ENCODE measurements at places on chromosomes 1 and 21.

GRCh38 chr1:114831276-114831994 lies 23.2 kb upstream of the SYCP1 start:
- no peak for DNase-seq

DNA sequence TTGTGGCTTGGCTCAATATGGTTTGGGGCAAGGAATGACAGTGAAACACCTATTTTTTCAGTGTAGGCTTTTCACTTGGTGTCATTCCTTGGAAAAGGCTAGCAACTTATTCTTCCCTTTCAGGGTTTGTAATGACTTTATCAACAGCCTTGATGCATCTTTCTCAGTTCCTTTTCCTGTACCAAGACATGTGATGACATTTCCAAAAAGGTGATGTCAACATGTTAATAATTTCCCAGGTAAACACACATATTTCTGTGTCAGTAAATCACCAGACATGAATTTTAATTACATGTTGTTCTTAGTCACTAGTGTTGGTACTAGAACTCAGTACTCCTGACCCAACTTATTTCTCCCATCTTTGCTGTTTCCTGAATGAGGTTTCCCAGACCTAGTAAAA lies 37.8 kb upstream of the RRP15 start:
- no peak for DNase-seq

DNA sequence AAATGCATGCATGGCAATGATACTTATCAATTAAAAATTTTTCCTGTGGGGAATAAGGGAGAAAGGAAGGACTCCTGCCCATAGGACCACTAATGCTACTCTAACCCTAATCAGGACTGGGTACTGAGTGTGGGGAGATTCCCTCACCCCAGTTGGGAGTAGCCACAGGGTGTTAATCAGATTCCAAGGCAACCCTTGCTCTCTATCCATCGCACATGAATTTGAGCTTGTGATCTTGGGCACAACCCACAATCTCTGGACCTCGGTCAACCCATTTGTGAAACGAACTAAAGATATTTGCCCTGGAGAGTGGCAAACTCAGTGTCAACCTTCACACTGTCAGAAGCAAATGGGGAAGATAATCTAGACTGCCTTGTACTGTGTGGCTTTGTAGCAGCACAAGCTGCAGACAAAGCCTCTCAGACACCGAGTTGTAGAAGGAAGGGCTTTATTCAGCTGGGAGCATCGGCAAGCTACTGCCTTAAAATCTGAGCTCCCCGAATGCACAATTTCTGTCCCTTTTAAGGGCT lies 69.5 kb downstream of the SERINC2 start:
- no peak for DNase-seq

- DNase-seq: no peak
Measured at GRCh38 chr1:26538480-26539412, 9.2 kb downstream of the RPS6KA1 start.

DNA sequence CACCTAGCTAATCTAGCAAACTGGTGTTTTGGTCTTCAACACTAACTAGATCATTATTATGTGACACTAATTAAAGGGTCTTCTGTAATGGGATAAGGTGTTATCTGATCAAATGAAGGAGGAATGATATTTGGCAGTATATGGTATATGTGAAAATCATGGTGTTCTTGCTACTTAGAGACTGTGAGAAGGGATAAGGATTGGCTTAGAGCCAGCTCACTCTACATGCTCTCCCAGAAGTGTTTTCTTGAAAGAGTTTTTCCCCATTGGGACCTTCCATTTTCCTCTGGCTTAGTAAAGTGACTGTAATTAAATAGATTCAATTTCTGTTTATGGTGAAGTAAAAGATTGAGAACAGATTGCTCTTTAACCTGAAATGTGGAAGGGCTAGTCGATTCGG lies 71.2 kb upstream of the RGL1 start:
- no peak for DNase-seq

- DNase-seq: no peak
Measured at GRCh38 chr1:118185084-118185832, at the start of gene SPAG17. Gene SPAG17, minus strand, starts transcription at chr1:118185228. Its CDS starts 71 bp downstream, at chr1:118185157.

DNA sequence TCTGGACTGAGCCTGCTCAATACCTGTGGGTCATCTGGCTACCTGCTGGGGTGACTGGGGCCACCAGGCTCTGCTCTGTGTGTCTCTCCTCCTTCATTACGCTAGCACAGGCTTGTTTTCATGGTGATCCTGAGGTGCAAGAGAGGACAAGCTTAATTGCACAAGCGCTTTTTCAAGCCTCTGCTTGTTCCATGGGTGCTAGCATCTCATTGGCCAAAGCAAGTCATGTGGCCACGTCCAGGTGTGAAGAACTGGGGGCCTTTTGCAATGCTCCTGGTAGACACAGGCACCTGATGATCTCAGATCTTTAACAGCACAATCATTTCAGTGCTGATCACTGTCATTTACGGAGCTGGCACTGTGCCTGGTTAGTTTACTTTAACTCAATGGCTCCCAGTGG lies 114.6 kb downstream of the KAZN start:
- no peak for DNase-seq

- DNase-seq: no peak
Measured at GRCh38 chr1:209045331-209046057, 538.0 kb upstream of the CAMK1G start.

DNA sequence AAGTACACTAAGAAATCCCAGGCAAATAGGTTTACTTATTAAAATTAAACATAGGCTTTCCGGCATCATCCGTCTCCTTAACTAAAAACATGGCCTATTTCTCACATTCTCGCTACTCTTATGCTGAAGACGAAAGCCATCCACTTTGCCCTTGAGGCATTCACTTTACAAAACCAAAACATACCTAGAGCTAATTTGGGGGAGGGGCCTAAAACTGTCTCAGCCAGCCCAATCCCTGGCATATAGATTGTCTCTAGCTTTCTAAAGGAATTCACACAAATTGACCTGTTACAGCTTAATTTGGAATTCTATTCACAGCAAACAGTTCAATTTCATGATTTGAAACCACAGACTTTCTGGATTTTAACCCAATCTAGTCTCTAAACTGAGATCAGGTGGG lies 34.8 kb downstream of the SLC35D1 start:
- DNase-seq: no peak

- no peak for DNase-seq
Measured at GRCh38 chr1:2250721-2251281, 22.7 kb downstream of the SKI start.

DNA sequence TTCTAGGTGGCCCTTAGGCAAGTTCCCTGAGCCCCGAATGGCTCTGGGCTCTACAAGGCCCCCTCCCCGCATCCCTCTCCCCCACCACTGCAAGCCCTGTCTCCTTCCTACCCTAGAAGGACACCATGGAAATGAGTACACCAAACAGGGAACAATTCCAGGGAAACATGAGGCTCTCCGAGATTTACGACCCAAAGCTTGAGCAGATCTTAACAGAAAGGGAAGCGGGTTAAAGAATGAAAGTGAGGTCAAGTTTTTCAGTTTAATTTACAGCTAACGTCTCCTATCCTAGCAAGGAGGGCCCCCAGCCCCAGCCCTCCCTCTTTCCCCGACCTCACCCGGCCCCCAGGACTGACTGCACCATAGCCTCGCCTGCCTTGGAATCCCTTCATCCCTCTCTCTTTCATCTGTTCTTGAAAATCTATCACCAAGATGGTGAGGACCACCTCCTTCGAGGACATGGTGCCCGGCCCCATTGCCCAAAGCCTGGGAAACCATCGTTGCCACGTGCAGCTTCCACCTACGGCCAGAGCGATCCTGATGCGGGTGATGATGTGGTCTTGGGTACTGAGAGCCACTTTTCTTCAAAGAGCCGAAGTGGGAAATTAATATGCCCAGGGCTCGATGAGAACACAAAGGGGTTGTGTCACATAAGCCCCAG lies 30.5 kb downstream of the SIM2 start:
- no peak for DNase-seq

GRCh38 chr21:26212220-26212619 lies 41.6 kb upstream of the APP start:
- no peak for DNase-seq

DNA sequence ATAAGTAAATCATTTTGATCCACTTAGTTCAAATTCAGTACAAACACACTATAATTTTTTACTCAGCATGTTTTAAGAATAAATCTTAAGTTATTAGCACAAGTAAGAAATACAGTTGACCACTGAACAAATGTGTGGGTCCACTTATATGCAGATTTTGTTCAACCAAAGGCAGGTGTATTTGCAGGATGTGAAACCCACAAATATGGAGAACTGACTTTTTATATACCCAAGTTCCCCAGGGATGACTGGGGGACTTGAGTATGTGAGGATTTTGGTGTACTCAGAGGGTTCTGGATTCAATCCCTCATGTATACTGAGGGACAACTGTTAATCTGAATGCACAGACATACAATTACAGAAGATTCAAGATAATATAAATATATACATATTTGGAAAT lies 25.7 kb upstream of the ERICH3 start:
- no peak for DNase-seq

DNA sequence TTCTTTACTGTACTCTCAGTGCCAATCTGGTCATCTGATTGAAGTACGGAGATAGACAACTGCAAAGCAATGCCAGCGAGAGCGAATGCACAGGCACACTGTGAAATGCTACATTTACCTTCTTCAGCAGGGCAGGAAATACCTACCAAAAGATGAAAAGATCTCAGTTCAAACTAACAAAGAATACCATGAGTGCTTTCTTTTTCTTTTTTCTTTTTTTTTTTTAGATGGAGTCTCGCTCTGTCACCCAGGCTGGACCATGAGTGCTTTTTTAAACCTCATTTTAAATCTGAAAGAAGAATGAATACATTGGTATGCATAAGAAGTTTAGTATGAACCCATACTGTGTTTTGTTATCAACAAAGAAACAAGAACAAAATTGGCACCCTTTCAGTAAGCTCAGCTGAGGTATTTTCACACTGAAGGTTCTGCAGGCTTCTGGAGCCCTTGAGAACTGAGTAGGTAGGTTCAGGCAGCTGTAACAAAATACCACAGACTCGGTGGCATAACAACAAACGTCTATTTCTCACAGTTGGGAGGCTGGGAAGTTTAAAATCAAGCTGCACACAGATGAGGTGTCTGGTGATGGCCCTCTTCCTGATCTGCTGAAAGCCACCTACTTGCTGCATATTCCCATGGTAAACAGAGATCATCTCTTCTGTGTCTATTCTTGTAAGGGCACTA lies 1.7 kb upstream of the CHI3L2 start:
- DNase-seq: no peak

- no peak for DNase-seq
Measured at GRCh38 chr1:212669102-212669501, 30.5 kb downstream of the BATF3 start.

GRCh38 chr1:16615253-16616252 lies 2.2 kb upstream of the NBPF1 start:
- no peak for DNase-seq

- no peak for DNase-seq
Measured at GRCh38 chr21:33128538-33128937, 58.6 kb downstream of the OLIG1 start.

DNA sequence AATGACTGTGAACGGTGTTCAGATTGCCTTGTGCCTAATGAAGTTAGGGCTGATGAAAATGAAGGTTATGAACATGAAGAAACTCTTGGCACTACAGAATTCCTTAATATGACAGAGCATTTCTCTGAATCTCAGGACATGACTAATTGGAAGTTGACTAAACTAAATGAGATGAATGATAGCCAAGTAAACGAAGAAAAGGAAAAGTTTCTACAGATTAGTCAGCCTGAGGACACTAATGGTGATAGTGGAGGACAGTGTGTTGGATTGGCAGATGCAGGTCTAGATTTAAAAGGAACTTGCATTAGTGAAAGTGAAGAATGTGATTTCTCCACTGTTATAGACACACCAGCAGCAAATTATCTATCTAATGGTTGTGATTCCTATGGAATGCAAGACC lies 96.6 kb downstream of the ZFYVE9 start:
- DNase-seq: no peak

- DNase-seq: no peak
Measured at GRCh38 chr1:57860931-57861565, 437.2 kb upstream of the DAB1 start.

GRCh38 chr1:221887758-221888157 lies 145.9 kb upstream of the DUSP10 start:
- DNase-seq: no peak

GRCh38 chr21:31509194-31510017 lies 150.1 kb upstream of the SOD1 start:
- DNase-seq: peak; percentile 74

- no peak for DNase-seq
Measured at GRCh38 chr1:3064296-3064850, 4.6 kb upstream of the PRDM16 start.

- DNase-seq: no peak
Measured at GRCh38 chr1:48493970-48494769, 22.2 kb upstream of the SPATA6 start.

GRCh38 chr21:45417256-45417950 lies 12.4 kb downstream of the COL18A1 start:
- no peak for DNase-seq

DNA sequence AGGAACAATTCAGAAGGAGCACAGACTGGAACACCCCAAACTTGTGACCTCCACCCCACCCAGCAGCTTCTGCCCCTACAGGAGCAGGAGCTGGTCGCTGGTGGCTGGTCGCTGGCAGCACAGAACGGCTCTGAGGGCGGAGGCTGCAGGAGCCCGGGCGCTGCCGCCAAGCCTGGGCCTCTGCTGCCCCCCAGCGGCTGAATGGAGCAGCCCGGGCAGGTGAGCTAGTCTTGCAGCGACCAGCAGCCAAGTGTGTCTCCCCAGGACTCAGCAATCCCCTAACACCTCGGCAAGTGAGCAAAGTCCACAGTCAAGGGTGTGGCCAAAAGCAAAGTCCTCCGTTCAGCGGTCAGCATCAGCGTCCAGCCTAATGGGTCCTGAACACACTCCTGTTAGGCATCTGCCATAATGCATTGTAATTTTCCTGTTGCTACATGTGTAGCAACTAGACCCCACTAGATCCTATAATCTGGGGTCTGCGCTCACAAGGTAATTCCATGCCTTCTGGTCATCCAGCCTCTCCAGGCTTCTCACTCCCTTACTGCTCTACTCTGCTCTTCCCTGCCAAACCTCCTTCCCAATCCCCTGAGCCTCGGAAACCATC lies 12.1 kb upstream of the GJB5 start:
- peak; percentile 66 for DNase-seq

- no peak for DNase-seq
Measured at GRCh38 chr1:114135786-114136185, 17.9 kb downstream of the SYT6 start.

GRCh38 chr1:21468599-21468998 lies 28.7 kb downstream of the NBPF3 start:
- peak; percentile 7 for DNase-seq

DNA sequence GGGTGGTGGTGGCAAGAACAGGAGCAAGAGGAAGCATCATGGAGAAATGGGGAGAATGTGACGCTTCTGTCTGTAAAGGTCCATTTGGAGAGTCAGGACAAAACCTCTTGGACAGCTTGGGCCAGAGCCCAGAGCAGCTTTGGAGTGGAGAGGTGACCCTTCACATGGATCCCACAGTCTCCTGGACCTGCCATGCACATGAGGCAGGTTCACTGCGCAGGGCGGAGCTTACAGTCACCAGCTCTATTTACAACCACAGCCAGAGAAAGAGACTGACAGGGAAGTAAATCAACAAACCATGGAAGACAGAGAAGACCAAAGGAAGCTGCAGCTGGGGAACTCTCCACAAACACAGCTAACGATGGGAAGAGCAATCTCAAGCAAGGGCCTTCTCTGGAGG lies 828 bp upstream of the RGS8 start:
- no peak for DNase-seq

GRCh38 chr1:218620956-218621355 lies 275.8 kb downstream of the TGFB2 start:
- DNase-seq: no peak

GRCh38 chr1:62196086-62196690 lies 1.5 kb downstream of the L1TD1 start:
- DNase-seq: no peak

- no peak for DNase-seq
Measured at GRCh38 chr1:40762144-40762923, 21.3 kb upstream of the KCNQ4 start.

GRCh38 chr1:116175611-116176010 lies 64.4 kb downstream of the MAB21L3 start:
- no peak for DNase-seq

Data from CD4-positive, alpha-beta T cell (primary cell).